ENCODE measurements at places on chromosomes 7 and 10. TPM values are rescaled to one million over a fixed set of nuclear protein-coding genes. Genes with fewer than 3 reads are reported as not detected.

The RPS24 gene
- 880 TPM for total RNA-seq

The UROS gene
- 71.8 TPM for total RNA-seq

The GIMAP2 gene
- total RNA-seq, result 6.2 TPM

The GIGYF1 gene
- 25.4 TPM for total RNA-seq

The TMEM270 gene
- total RNA-seq, result not detected

The PLA2G12B gene
- 0.27 TPM for total RNA-seq

The SLC26A3 gene
- total RNA-seq, result not detected

The ELFN1 gene
- 10.7 TPM for total RNA-seq

The SERPINE1 gene
- total RNA-seq, result 1.6 TPM

The SLC26A5 gene
- not detected for total RNA-seq

The TFR2 gene
- total RNA-seq, result 0.22 TPM

The NPFFR1 gene
- not detected for total RNA-seq

The NPC1L1 gene
- total RNA-seq, result 0.05 TPM

The CALN1 gene
- total RNA-seq, result not detected

The LRMDA gene
- 22.3 TPM for total RNA-seq

The PTPRN2 gene
- 1.6 TPM for total RNA-seq

The UPK3BL2 gene
- 2.8 TPM for total RNA-seq

The DPY19L1 gene
- total RNA-seq, result 24.5 TPM

The CRYGN gene
- total RNA-seq, result not detected

The FKBP9 gene
- total RNA-seq, result 124 TPM

The OPALIN gene
- not detected for total RNA-seq

The GSAP gene
- total RNA-seq, result 7.3 TPM

The BMS1 gene
- total RNA-seq, result 15.0 TPM

The ZNF487 gene
- 2.7 TPM for total RNA-seq

The CLCN1 gene
- total RNA-seq, result not detected

The FGL2 gene
- total RNA-seq, result 13.0 TPM

The MET gene
- total RNA-seq, result 15.9 TPM

The GBX1 gene
- 2.4 TPM for total RNA-seq

The PNLIPRP1 gene
- total RNA-seq, result not detected

The TMEM225B gene
- total RNA-seq, result not detected

The TLX1 gene
- total RNA-seq, result not detected

The SPDYE2B gene
- total RNA-seq, result not detected

The FOXI2 gene
- not detected for total RNA-seq

The HOXA6 gene
- not detected for total RNA-seq

The RADIL gene
- 3.9 TPM for total RNA-seq

The MRLN gene
- total RNA-seq, result not detected

The LIPF gene
- total RNA-seq, result not detected

The CALD1 gene
- total RNA-seq, result 99.1 TPM

The SOSTDC1 gene
- 1.0 TPM for total RNA-seq

The FAM25G gene
- total RNA-seq, result not detected

The CNPY1 gene
- total RNA-seq, result not detected

The PAPSS2 gene
- 11.1 TPM for total RNA-seq

The RNF32 gene
- total RNA-seq, result 0.30 TPM

The INHBA gene
- 0.89 TPM for total RNA-seq

The TYSND1 gene
- total RNA-seq, result 6.2 TPM

The IQUB gene
- 0.54 TPM for total RNA-seq

The TET1 gene
- 3.1 TPM for total RNA-seq

The ARHGEF5 gene
- 2.4 TPM for total RNA-seq

The GIMAP4 gene
- 38.4 TPM for total RNA-seq

The TMEM184A gene
- 0.32 TPM for total RNA-seq
